Myocyte (in vitro differentiated cells): ENCODE measurements at places on chromosomes 13 and 19.
A peak's percentile ranks its signal among the peaks of the same experiment; 100 is the strongest.

GRCh38 chr19:42596391-42597072, 1.8 kb upstream of the CEACAM8 start:
- DNase-seq, result peak; percentile 22

- DNase-seq, result no peak
Observed at GRCh38 chr19:30488191-30488590, 116.0 kb downstream of the ZNF536 start.

DNA sequence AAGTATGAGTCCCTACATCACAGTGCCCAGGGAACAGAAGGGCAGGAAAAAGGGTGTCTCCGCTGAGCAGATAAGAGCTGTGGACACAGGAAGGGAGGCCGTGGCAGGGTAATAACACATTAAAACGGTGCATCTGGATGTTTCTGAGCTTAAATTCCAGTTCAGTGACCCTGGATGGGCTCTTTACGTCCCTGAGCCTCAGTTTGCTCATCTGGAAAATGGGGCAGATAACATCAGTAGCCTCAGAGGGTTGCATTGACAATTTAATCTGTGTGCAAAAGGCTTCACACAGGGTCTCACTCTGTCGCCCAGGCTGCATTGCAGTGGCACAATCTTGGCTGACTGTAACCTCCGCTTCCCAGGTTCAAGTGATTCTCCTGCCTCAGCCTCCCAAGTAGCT, 58.1 kb downstream of the CELF5 start:
- no peak for DNase-seq

- no peak for DNase-seq
Observed at GRCh38 chr19:56837492-56838023, 3.0 kb downstream of the PEG3 start.

GRCh38 chr19:15112385-15112784, 5.2 kb downstream of the SYDE1 start:
- DNase-seq, result no peak

- no peak for DNase-seq
Observed at GRCh38 chr19:29851769-29852521, 40.2 kb downstream of the CCNE1 start.
